Epithelial cell of prostate (primary cell): ENCODE measurements at places on chromosomes 5 and 9.
A peak's percentile ranks its signal among the peaks of the same experiment; 100 is the strongest.

GRCh38 chr5:151619812-151620460, 28.8 kb upstream of the FAT2 start:
- peak; percentile 93 for DNase-seq

DNA sequence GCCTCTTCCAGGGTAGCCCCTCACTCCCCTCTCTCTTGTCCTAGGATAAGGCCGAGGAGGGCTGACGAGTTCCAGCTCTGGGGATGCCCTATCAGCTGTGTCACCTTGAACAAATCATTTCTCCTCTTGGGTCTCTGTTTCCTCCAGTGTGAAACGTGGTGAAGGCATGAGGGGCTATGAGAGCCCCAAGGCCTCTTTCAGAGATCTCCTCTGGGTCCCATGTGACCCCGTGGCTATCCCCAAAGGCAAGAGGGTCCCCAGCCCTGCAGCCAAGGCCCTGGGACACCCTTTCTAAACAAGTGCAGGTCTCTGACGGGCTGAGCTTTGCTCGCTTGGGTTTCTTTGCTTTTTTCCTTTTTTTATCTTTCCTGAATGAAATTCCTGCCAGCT, 25.5 kb upstream of the SPTLC1 start:
- DNase-seq: no peak

DNA sequence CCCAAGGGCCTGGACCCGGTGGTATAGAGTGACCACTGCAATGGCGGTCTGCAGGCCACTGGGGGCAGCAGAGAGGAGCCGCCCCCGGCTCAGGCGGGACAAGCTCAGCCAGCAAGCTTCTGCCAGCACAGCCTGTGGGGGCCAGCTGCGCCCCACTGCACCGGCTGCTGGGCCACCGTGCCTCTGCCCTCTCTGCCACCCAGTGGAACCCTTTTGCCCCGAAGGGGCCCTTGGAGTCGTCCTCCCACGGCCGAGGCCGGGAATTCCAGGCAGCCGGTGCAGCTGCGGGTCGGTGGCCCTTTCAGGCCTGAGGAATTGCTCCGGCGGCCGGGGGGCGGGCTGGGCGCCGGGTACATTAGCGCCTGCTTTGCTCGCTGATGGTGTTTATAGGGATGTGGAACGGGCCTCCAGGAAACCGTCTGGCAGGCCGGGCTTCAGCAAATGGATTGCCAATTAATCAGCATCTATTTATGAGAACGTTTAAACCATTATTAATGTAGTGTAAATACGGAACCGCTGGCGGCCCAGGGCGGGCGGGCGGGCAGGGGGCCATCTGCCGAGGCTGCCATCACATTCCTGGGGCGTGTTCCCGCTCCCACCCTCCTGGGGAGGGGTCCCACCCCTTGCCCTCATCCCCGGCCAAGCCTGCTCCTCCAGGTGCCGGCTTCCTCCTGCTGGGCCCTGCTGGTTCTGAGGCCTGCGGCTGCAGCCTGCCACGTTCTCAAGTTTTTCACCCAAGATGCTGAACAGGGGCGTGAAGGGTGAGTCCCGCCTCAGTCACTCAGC, 127.4 kb downstream of the BARX1 start:
- no peak for DNase-seq

- no peak for DNase-seq
Observed at GRCh38 chr5:165525271-165525670, 2019.9 kb downstream of the MAT2B start.

DNA sequence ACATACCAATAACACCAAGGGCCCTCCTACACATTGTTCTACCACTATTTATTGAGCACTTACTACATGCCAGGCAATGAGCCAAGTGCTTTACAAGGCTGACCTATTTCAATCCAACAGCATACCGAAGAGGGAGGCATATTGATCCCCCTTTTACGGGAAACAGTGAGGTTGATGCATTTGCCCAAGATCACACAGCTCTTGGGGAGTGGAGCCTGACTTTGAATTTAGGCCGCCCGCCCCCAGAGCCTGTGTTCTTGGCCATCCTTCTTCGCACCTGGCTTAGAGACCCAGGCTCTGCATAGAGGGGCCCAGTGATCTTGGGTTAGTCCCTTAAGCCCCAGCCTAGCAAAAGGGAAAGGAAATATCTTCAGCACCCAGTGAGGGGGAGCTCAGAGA, 158.1 kb upstream of the IER5L start:
- DNase-seq: peak; percentile 24

DNA sequence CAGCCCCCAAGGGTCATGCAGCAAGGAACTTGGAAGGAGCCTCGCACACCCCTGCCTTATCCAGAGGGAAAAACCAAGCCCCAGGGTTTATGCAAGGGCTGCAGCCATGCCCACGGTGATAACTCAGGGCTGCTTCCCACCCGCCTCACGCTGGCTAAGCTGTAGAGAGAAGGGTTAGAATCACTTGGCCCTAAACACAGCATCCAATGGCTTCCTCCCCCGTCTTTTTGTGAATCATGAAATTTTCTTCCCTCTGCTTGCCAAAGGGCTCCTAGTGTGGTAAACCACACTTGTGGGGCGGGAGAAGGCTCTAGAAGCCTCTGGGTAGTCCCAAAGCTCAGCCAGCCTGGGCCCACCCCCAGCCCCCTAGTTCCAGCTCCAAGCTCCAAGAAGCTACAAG, 55.9 kb upstream of the ORM1 start:
- no peak for DNase-seq

GRCh38 chr5:165705960-165706359, 2200.5 kb downstream of the MAT2B start:
- DNase-seq: no peak

DNA sequence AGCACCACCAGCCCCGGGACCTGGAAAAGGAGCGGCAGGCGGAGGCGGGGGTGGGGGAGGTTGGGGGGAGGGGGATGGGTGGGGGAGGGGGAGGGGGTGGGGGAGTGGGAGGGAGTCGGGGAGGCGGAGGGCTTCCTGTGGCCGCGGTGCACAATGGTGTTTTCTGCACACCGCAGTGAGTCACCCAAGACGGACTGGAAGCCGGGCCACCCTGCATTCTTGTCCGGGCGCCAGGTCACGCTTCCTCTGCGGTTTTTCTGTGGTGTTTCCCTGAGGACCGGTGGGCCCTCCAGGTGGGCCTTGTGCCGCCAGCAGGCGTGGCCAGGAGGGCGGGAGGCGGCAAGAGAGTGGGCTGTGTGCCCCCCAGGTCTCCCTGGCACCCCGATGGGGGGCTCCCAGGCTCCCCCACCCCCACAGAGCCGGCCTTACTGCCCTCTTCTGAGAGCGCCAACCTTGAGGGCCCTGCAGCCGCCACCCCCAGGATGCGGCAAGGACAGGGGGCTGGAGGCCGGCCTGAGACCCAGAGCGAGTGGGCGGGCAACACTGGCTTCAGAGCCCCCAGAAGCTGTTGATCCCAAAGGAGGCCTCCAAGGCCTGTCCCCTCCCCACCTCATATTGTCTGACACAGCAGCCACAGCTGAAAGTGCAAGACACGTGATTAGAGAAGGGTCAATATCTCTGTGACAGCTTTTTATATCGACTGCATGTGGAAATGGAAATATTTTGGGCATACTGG, 11.1 kb downstream of the EXD3 start:
- peak; percentile 63 for DNase-seq

DNA sequence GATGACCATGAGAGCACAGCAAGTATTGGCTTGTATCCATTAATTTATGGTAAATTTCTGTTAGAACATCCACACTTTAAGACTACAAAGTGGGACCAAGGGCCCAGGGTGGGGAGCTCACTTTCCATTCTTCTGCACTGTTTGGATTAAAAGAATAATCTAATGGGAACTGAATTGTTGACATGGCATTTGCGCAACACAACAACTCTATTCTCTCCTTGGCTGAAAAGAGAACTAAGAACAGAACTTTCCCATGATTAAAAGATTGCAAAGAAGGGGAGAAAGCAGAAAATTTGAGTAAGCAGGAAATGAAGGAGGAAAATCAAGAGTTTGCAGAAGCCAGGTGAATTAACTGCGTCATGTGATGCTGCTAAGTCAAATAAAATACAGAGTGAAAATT, 143.4 kb downstream of the HINT1 start:
- no peak for DNase-seq

DNA sequence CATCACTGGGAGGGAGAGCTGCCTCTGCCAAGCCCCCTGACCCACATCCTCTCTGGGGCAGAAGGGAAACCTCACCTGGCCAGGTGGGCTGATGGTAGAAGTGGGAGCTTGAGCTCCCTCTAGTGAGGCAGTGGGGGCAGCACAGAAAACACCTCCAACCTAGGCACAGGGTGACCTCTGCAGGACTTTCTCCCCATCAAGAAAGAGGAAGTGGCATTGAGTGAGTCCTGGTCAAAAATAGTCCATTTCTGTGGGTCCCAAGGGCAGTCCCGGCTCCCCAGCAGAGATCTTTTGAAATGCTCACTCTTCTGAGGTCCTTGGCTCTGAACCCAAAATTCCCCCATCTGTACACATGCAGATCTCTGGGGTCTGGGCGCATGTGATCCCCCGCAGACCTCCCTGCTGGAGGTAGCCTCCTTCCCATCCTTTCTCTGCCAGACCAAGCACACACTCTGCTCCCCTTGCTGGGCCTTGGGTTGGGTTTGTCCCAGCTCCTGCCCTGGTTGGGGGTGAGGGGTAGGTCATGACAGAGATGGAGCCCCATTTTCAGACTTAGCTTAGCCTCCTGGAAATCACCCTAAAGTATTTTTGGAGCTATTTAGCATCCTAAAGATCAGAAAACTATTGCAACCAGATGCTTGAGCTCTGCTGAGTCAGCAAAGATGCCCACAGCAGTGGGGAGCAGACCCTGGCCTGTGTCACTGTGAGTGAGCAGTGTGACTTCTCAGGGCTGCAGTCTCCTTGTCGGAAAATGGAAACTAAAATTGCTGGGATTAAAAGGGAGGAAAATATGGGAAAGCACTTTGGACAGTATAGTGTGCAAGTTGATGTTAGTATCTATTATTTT, 41.6 kb upstream of the LCP2 start:
- DNase-seq: no peak

DNA sequence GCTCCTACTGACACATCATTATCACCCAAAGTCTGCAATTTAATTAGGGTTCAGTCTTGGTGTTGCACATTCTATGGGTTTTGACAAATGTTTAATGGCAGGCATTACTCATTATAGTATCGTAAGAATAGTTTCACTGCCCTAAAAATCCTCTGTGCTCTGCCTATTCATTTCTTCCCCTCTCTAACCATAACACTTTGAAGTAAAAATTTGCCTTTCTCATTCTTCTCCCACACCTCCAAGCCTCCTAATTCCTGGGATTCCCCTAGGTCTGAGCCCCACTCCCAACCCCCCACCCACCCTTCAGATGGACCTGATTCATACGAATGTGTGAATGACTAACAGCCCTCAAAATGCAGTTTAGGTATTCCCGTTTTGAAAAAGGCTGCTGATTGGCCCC, 18.4 kb downstream of the ENC1 start:
- DNase-seq: no peak

DNA sequence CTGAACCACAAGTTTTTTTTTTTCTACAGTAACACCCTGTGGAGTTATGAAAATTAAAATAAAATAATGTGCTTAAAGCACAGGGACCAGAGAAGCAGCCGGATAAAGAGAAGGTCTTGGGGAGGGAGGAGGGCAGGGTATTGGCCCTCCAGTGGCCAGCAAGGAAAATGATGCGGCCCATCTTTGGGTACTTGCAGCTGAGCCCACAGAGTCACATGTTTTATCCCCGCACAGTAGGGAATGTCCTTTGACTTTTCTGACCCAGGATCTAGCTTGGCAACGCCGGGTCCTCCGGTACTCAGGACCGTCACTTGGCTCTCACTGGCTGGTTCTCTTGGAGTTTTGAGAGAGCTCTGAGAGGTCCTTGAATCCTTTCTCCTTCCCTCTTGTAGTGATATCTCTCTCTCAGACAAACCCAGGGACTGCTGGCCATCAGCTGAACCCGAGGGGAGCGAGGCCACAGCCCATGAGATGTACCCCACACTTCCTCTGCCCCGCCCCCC, 35.3 kb upstream of the HSPA9 start:
- DNase-seq: no peak

GRCh38 chr5:34791761-34792244, 47.2 kb upstream of the TTC23L start:
- DNase-seq: no peak

- no peak for DNase-seq
Observed at GRCh38 chr9:115921301-115921700, 232.3 kb upstream of the PAPPA start.

DNA sequence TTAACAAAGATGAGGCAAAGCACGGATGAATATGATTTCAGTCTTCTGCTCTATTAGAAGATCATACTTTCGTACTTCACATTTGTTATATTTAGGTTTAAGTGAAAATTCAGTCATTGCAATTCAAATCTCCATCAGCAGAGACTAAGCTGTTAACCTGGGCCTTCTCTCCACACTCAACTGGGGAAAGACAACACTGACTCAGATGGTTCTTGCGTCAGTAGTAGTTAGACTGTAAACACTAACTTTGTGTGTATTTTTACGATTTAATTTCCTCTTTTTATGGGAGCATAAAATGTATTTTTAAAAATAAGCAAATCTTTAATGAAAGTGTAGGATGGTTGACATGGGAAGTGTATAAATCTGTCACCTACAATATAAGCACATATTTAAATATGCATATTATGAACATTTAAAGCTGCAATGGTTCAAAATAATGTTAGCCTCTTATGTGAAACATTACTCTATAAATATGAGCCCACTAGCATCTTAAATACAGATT, 42.7 kb upstream of the ZNF608 start:
- no peak for DNase-seq

- no peak for DNase-seq
Observed at GRCh38 chr5:113692891-113693457, 179.5 kb downstream of the YTHDC2 start.

- no peak for DNase-seq
Observed at GRCh38 chr5:113562828-113563400, 49.4 kb downstream of the YTHDC2 start.

DNA sequence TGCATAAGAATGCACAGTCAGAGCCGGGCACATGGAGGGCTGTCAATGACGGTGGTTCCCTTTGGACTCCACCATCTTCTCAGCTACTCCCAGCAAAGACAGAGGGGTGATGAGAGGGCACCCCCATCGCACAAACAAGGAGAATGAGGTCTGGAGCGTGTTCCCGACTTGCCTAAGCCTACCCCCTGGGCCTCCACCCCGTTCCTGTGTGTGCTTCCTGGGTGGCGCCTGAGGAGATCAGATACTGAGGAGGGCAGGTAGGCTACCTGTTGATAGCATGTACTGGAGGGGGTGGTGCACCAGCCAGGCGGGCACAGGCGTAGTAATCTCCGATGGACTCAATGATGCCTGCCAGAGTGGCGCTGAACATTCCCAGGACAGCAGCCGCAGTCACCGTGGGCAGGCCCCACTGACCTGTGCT, 4.1 kb downstream of the SLC23A1 start:
- no peak for DNase-seq

GRCh38 chr9:19358701-19359100, 21.3 kb downstream of the RPS6 start:
- DNase-seq: no peak
